ENCODE measurements at places on chromosomes 11 and 22.

GRCh38 chr11:12272821-12273617 lies 104.4 kb upstream of the PARVA start:
- DNase-seq = no peak

DNA sequence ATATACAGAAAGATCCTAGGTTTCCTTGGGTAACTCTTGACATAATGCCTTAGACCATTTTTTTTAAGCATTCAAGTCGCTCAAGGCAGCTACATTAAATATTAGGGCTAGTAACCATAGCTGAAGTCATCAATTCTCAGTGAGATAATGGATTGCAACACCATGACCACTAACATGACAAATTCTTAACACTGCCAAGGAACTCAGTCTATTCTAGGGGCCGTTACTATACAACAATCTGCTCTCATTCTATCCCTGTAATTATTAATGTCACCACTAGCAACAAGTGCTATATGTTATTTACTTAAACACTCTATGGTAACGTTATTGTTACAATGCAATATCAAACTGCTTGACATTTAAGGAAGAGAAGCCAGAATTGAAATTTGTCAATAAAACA lies 3.2 kb upstream of the STK33 start:
- DNase-seq = no peak

DNA sequence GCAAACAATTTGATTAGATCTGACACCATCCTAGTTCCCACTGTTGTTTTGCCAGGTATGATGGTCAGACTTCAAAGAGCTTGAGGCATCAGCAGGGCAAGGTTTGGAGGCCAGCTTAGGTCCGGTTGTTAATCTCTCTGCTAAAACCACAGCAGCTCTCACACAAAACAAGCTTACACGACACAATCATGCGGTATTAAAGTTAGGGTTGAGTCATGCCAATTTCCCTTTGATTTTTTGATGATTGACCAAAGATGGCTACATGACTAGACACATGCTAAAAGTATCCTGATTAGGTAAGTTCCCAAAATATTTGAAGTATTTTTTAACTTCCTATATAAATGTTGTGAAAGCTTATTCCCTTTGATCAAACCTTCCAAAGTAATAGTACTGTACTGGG lies 145.9 kb downstream of the ELP4 start:
- DNase-seq = no peak

GRCh38 chr11:118916842-118917388 lies 8.8 kb downstream of the BCL9L start:
- DNase-seq = peak; percentile 75

GRCh38 chr11:128285321-128285720 lies 302.0 kb downstream of the ETS1 start:
- no peak for DNase-seq

GRCh38 chr22:47816121-47816862 lies 1053.8 kb downstream of the TBC1D22A start:
- no peak for DNase-seq

DNA sequence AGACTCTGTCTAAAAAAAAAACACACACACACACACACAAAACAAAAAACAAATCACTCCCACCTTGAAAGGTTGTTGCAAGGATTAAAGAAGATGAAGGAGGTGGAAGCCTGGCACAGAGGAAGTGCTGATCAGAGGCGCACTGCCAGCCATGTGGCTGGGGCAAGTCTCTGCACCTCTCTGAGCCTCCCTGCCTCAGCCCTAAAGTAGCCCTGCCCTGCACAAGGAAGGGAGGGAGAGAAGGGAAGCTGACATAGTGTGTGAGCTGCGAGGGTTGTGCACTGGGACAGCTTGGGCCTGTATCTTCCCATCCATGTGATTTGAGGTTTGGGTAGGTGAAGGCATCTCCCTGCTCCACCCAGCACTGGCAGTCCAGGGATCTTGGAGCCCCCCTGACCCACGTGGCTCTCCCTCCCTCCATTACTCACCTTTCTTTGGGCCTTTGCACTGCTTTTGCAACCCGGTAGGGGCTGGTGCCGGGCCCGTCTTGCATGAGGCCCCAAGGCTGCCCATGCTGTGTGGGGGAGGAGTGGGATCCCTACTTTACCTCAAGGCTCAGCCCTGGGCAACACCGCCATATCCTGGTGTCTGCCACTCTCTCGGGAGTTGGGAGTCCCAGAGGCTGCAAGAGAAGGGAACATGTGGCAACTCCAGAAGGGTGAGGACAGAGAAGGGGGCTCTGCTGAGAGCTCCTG lies 30.5 kb downstream of the IFT27 start:
- no peak for DNase-seq

DNA sequence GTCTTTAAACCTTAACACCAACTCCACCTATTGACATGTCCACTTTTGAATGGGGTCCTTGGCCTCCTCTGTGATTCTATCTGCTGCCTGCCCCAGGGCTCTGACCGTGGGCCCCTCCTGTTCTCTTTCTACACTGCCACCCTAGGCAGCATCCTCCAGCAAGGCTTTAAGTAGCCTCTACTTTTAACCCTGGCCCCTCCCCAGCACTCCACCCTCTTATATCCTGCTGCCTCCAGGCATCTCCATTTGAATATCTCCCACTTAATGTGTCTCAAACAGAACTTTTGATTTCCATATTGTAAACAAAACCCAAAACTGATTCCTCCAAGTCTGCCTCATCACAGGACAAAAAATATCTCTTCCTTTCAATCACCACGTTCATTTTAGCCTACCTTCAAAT lies 90.5 kb upstream of the ARHGAP32 start:
- DNase-seq = no peak

- DNase-seq = no peak
These were observed 726.1 kb upstream of the CCDC90B start for GRCh38 chr11:84012171-84012826.

DNA sequence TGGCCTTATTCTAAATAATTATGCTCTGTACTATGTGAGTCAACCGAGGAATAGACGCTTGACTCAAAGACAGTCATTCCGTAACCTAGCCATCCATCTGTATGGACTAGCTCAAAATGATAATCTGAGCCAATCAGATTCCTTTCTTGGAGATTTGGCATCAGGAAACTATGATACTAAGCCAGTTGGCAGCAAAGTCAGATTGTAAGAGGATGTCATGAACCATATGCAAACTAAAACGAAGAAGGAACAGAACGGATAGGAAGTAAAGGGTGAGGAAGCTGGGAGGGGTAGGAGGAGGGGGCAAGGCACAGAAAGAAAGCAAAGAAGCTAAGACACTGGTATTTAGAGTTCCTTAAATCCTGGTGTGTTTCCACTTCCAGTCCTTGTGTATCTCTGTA lies 10.7 kb upstream of the SESN3 start:
- no peak for DNase-seq
